Activated T-helper 1 cell treated with anti-CD3 and anti-CD28 coated beads, Interleukin-2, amount 50 U/mL, for 16 hours (primary cell): ENCODE measurements at places on chromosomes 1 and 21.

DNA sequence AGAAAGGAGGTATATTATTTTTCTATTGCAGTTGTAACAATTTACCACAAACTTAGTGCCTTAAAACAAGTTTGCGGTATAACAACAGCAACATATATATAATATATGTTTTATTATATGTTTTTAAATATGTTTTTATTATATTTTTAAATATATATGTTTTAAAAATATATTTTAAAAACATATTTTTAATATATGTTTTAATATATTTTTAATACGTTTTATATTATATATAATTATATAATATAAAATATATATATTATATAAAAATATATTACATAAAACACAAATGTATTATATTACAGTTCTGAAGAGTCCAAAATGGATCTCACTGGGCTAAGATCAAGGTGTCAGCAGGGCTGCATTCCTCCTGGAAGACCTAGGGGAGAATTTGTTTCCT lies 27.5 kb upstream of the FNBP1L start:
- DNase-seq = no peak

DNA sequence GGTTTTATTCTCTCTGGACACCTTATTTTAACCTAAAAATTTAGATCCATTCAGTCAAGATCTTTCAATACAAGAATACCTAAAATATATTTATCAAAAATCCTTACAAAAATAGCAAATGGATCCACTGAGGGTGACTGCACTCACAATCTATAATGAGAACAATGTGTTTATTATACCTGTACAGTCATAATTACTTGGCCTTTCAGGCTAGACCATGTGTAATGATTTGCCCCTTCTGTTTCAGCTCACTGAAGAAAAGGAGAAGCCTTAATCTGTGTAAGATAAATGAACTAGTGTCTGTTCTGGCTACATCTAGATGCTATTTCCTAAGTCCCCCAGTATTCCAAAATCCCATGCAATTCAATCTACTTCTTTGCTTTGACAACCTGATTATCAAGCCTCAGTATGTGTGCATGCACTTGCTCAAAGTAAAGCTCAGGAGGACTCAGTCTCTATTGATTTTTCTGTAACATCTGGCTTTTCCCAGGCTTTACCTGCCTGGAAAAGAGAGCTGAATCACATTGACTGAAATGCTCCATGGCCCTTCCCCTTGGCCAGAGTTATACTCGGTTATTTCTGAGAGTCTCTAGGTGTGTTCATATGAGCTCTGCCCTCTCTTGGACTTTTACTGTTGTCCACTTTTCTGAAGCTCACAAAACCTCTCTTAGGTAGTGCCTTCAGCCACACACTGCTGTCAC lies 27.6 kb downstream of the CRP start:
- DNase-seq = no peak

DNA sequence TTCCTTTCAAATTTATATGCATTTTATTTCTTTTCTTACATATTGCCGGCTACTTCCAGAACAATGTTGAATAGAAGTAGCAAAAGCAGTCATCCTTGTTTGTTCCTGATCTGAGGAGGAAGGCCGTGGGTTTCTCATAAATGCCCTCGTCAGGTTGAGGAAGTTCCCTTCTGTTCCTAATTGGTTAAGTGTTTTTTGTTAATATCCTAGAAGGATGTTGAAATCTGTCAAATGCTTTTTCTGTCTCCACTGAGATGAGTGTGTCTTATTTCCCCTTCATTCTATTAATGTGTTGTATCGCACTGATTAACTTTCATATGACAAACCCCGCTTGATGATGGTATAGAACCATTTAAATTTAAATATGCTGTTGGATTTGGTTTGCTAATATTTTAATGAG lies 15.4 kb downstream of the TTLL10 start:
- no peak for DNase-seq

DNA sequence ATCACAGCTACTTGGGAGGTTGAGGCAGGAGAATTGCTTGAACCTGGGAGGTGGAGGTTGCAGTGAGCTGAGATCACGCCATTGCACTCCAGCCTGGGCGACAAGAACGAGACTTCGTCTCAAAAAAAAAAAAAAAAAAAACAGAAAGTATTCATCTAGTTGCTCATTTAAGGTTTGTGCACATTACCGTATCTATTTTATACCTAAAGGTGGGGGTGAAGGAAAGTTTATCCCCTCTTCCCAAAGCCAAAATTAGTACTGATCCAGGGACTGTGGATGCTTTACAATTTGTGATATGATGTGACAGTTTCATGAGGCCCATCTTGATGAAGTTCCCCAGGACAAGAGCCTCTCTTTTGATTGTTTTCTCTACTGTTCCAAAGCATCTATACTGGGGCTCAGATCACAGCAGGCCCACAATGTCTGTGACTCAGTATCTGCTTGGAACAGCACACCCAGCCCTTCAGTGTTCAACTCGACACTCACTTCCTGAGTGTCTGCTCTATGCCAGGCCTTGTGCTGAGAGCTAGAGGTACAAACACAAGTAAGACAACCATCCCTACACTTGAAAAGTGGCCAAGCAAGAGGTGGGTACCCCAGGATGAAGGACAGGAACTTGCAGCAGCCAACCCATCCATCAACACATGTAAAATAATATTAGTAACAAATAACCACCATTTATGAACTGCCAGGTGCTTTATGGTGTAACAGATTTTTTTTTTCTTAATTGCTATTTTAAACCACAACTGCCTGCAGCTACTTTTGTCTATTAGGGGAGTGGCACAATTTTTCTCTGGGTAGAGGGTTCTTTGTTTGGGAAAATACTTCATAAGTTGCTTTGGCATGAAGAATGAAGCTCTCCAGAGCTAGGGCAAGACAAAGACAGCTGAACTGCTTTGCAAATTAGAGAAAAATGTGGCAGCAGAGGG lies 29.0 kb upstream of the KHDRBS1 start:
- no peak for DNase-seq

DNA sequence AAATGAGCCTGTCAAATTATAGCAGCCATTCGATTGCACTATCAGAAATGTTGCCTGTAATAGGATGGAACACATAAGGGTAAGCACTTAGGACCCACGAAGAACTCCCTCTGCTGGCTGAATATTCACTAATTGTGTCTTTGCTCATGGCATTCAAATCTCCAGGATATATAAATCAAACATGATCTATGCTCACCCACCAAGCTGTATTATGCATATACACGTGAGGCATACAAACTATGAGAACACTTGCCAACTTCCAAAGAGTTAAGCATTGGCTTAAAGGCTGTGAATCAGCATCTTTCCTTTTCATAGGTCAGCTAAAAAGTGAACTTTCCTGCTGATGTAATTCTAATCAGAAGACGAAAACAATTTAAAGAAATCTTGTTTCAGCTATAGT lies 34.5 kb downstream of the TMPRSS15 start:
- DNase-seq = no peak

DNA sequence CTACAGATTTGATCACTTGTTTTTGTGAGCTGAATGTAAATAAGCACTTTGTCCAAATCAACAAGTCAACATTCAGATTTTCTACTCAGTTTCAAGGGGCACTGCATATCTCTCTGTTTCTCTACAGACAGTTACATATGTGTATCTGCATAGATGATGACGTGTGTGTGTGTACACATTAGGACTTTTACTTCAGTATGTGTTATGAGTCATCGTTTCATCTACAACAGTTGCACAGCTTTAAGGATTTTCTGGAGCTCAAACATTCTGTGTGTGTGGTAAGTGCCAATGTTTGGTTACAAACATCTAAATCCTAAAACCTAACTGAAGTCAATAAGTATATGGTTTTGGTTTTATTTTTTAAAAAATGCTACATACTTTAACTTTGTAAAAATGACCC lies 494.5 kb upstream of the PBX1 start:
- DNase-seq = no peak
